Psoas muscle (tissue), 8 donors: ENCODE measurements at places on chromosomes 7 and 10.

GRCh38 chr10:91907033-91907594 lies 2.2 kb downstream of the FGFBP3 start:
- no peak for DNase-seq

DNA sequence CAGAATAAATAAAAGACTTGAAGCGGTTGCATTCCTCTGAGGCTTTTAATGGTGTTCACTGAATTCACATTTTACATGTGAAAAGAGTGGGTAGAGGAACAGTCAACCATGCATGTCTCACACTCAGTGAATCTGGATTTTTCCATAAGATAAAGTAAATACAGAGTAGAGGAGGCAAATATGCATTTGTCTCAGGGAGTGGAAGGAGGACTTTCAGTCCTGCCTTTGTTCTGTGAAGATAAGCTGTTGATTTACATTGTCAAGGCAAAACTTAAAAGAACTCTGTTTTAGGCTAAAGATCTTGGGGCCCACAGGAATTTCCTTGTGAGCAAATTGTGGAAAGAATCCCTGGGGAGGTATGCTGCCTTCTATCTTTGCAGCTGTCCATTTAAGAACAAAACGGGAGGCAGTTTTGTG lies 825.3 kb upstream of the MBL2 start:
- no peak for DNase-seq

DNA sequence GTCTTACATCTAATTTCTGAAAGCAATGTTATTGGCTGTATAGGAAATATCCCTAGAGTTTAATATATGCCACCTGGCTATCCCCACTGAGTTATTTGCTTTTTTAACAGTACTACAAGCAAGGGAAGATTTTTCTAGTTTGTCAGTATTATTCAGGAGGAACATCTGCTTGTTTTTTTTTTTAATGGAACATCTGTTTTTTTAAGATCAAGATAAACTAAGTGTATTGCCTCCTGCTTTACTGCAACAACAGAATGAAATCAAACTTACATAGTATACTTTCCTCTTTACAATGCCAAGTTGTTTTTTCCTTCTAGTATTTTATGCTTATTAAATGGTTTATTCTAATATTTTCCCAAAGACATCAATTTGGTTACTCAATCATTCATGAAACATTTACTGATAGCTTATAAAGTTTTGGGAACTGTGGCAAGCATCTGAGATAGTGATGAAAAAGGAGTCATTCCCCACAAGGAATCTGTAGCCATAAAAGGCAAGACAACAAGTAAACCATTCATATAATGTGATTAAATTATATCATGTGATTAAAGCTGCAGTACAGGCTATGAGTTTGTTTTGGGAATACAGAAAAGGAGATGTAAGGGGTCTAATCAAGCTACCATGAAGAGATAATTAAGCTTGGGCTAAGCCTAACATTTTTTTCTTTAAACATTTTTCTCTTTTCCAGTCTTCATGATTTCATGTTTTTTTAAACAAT lies 17.4 kb downstream of the MTPN start:
- no peak for DNase-seq

- DNase-seq = no peak
These were observed 144.2 kb downstream of the CTTNBP2 start for GRCh38 chr7:117728890-117729624.

DNA sequence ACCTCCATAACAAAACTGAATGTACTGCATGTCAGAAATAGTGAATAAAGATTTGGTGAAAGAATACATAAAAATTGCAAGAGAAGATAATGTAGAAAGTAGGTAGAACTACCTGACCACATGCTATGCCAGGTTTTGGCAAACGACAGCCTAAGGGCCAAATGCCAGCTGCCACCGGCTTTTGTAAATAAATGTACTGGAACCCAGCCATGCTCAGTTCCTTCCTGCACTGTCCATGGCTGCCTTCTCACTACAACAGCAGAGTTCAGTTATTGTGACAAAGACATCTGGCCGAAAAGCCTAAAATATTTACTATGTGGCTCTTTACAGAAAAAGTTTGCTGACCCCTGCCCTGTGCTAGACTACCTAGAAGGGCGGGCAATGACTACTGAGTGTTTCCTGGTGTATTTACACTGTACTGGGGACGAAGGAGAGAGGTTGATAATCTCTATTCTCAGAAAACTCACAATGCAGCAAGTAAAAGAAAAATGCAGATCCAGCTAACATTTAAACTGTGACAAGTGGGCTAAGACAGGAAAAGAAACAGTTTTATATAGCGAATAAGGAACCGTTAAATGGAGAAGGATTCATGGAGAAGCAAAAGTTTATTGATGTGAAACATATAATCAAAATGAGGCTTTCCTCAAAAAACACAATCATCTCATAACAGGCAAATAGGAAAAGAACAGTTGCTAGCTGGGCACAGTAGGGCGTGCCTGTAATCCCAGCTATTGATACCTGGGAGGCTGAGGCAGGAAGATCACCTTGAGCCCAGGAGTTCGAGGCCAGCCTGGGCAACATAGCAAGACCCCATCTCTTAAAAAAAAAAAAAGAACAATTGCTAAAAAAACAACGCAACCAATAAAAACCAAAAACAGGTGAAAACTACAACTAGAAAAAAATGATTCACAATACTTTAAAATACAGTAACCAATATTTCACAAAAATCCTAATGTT lies 13.7 kb downstream of the KIN start:
- DNase-seq = no peak

DNA sequence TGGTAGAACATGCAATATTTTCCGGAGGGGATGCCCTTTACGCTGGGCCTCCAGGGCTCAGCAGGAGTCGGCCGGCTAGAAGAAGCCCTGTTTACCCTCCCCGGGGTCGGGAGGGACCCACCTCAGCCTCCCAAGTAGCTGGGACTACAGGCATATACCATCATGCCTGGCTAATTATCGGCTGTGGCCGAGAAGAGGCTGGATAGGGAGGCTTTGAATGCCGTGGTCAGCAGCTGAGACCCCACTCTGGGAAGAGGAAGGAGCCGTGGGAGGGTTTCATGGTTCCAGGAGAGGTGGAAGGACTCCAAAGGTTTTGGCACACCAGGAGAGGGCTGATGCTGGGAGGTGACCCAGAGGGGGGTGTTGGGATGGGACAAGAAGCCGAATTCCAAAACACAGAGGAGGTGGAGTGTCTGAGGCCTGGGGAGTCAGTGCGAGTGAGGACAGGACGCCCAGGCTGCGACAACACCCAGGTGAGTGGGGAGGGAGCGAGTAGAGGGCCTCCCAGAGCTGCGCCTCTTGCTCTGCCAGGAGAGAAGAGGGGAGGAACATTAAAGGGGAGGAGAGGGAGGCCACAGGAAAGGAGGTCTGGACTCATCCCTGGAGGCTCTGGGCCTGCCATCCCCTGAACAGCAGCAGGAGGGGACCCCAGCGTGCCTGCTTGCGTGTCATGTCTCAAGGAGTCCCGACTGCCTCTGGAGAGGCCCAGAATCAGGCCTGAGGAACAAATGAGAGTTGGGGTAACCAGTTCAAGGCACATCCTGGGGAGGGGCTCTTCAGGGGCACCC lies 19.6 kb downstream of the GRID2IP start:
- no peak for DNase-seq

GRCh38 chr10:5486853-5487235 lies 12.5 kb downstream of the CALML5 start:
- no peak for DNase-seq

DNA sequence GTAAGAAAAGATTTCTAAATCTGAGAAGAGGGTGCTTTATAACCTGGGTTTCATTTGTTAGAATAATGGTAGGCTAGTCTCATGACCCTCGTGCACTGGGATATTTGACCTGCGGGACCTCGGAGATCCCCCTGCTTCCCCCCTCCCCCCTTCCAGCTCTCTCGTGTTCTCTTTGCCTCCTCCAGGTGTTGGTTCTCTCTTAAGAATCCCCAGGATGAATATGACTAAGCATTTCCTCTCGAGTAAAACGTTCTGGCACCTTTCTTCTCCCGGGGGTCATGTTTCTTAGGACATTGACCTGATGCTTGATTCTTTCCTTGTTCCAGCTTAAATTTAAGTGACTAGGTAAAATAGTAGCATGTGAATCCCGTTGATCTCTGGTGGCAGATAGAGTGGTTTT lies 71.2 kb downstream of the SHH start:
- DNase-seq = no peak

DNA sequence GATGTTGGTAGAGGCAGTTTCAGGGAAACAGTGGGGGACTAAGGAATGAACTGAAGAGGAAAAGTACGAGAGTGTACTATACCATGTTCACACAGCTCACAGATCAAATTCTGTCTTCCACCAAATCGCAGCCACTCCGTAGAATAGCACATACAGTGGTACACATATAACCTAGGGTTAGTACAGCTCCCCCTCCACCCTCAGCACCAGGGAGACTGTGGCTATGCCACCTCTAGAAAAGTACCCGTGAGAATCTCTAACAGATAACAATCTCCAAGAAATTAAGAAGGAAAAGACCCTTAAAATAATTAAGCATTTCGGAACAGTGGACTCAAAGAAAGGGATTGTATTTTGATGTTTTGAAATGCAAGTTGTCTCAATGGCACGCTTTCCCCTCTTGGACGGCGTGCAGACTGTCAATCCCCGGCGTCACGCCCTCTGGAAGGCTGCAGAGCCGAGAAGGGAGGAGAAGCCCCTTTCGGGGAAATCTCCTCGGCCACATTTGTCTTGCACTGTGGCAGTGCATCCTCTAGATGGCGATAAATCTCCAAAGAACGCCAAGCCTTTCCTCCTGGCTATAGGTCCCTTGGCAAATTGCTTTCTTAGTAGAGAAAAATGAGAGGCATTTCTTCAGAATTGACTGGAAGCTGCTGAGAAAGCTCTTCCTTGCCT lies 345.0 kb downstream of the REEP3 start:
- no peak for DNase-seq

DNA sequence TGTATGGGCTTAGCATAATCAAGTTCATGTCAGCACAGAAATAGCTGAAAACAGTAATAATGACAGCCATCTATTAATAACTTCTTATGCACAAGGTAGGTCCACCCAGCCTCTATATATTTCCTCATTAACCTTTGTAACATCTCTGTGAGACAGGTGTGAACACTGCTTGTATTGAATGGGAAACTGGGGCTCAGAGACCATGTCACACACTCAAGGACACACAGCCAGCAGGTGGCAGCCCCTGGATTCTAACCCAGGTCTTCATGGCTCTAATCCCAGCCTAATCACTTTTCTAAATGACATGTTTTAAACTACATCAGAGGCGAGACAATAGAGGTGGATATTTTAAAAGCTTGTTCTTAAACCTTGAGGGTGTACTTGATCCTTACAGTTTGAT lies 591.4 kb downstream of the PARD3 start:
- no peak for DNase-seq

DNA sequence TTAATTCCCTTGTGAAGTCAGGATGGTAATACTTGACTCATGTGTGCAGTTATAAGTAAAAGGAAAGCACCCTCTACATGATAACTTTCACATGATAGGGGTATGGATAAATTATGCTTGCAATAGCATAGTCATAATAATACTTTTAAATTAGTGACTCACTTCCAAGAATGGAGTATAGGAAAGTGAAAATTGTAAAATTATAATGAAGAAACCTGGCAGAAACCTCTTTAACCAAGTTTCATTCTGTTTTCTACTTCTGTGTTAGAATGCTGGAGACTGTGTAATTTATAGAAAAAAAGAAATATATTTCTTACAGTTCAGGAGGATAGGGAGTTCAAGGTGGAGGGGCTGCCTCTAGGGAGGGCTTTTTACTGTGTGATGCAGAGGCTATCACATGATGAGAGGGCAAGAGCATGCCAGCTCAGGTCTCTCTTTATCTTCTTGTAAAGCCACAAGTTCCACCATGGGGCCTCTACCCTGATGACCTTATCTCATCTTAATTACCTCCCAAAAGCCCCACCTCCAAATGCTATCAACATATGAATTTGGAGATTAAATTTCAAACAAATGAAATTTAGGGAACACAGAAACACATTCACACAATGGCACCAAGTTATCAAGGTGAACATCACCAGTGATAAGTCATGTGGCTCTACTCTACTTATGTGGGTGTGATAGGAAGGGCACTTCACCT lies 43.2 kb downstream of the HDAC9 start:
- no peak for DNase-seq

- DNase-seq = no peak
These were observed 9.5 kb downstream of the C10orf53 start for GRCh38 chr10:49688920-49689319.

DNA sequence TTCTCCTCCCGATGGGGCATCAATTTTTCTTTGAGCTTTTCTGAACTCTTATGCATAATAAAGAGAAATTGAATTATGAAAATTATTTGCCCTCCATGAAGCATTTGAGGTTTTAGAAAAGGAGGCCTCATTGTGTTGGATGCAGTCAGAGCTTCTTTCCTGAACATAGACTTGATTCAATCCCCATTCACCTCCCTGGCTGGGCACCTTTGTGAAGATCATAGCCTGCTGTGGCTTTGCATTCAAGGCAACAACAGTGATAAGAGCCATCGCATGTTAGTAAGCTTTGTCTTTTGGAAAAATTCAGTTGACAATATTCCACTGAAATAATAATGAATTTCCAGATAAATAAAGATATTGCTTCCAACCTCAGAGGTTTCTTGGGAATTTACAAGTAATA lies 87.1 kb downstream of the TRIL start:
- no peak for DNase-seq

DNA sequence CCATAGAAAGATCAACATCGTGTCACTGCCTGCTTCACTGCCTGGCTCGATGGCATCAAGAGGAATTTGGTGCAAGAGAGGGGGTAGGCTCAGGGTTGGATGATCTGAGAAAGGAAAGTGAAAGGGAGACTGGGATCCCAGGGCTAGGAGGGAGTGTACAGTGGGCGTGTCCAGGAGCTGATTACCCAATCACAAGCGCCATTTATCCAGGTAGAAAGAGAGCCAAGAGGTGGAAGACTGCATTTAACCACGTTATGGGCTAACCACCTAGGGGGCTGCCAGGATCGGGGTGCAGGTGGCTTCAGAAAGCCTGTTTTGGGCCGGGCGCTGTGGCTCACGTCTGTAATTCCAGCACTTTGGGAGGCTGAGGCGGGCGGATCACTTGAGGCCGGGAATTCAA lies 10.3 kb downstream of the PODXL start:
- no peak for DNase-seq

- no peak for DNase-seq
These were observed 363.3 kb upstream of the MBL2 start for GRCh38 chr10:53135897-53136253.

- no peak for DNase-seq
These were observed 203.1 kb upstream of the AUTS2 start for GRCh38 chr7:69395061-69395714.
